Stimulated activated CD4-positive, alpha-beta T cell treated with anti-CD3 and anti-CD28 coated beads, TNF-alpha, amount 100 ng/mL, for 24 hours (primary cell): ENCODE measurements at places on chromosomes 1 and 21.

DNA sequence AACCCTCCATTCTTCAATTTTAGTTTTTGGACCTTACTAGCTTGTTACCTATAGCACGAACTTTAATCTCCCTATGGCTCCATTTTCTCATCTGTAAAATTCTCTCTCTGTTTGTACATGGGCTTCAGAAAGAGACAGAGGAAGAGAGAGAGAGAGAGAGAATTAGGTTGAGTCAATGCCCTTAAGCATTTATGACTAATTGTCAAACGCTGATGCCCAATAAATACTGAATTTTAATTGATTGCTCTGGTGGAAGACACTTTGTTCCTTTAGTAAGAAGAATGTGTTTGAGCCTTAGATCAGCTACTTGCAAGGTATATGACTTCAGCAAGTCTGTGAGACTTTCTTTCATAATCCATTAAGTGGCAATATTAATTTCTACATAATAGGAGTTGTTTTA is 743.1 kb upstream of the ADGRL4 start:
- DNase-seq = no peak

- no peak for DNase-seq
These were observed 2.7 kb downstream of the CDC14A start for GRCh38 chr1:100354971-100355394.

DNA sequence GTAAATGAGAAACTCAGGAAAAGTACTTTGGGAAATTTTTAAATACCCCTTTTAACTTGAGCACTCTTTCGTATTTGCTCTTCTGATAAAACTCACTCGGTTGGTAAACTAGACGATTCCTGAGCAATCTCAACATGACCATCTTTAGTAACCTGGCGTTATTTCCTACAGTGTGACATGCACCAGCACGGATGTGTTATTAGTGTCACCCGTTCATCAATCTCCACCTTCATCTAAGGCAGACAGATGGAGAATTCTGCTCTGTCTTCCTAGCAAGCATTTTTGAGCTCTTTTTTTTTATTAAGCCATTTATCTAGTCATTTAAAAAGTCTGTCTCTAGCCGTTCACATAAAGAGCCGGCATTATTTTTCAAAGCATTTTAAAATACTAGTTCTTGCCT is 155.2 kb downstream of the DISP1 start:
- DNase-seq = no peak

- no peak for DNase-seq
These were observed 34.0 kb upstream of the CRNN start for GRCh38 chr1:152448095-152448494.

DNA sequence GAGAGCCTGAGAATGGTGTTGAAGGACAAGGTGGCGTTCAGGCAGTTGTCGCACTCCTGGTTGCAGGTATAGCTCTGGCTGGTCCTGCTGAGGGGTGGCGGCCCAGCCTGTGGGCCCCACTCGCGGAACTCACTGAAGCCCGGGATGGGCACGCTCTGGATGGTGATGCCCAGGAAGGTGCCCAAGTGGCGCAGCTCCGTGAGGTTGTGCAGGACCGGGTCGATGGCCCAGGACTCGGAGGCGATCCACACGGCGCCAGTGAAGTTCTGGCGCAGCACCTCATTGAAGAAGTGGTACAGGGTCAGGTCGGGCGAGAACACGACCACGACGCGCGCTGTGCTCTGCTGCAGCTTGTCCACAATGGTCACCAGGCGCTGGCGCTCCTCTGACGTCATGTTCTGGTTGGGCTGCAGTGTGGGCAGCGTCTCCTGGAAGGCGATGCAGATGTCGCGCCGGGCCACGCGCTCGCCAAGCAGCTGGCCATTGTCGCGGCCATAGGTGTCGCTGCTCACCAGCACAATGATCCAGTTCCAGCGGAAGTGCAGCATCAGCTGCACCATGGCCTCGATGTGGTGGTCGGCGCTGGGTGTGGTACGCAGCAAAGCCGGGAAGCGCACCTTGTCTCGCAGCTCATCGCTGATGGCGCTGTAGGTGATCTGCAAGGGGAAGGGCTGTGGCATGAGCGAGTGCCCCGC is 5.0 kb downstream of the TAS1R2 start:
- no peak for DNase-seq
